ENCODE measurements at places on chromosomes 12 and 14. TPM values are rescaled to one million over a fixed set of nuclear protein-coding genes. Genes with fewer than 3 reads are reported as not detected.

DNA sequence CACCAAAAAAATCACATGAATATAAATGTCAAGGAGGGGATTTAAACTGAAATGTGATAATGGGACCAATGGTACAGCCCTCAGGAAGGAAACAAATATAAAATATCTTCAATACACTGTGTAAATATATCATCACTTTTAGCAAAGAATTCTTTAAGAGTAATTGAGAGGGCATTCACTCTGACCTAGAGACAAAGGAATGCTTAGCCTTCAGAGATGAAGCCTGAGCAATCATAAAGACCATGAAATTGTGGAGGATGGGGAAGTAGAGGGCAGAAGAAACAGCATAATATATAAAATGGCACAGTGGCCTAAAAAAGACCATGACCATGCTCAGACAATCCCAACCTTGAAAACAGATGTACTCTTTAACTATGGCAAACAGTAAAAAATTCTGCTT, 20.4 kb downstream of the YAF2 start:
- no peak for DNase-seq

GRCh38 chr12:82608706-82609105, 78.0 kb upstream of the TMTC2 start:
- DNase-seq = no peak

GRCh38 chr12:127785540-127785939, 481.4 kb upstream of the TMEM132C start:
- DNase-seq = no peak

- no peak for DNase-seq
These were observed 339.6 kb upstream of the TBX3 start for GRCh38 chr12:115023279-115024265.

DNA sequence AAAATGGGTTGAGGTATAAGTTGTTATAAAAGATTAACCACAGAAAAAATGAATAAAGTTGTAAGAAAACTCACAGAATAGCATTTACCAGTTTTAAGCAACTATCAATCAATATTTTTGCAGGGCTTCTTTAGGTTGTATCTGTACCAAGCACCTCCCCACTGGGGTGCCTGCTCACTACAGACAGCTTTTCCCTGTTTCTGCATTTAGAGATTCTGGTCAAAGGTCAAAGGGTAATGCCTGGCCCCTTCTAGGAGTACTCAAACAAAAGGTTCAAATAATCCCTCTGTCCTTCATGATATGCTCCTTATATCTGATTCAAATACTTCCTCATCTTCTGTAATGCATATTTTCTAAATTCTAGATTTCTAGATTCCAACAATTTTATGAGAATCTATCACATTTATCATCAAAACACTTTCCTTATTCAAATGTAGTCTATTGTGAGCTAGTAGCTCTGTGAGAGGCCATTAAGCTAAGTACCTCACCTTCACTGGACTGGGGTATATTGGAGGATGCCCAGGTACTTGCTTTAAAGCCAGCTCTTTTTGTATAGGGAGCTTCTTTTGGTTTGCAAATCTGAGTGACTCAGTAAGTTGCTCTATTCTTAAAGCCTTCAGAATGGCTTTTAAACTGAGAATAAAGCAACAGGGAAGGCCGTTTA, 120.7 kb upstream of the PTPRB start:
- no peak for DNase-seq

DNA sequence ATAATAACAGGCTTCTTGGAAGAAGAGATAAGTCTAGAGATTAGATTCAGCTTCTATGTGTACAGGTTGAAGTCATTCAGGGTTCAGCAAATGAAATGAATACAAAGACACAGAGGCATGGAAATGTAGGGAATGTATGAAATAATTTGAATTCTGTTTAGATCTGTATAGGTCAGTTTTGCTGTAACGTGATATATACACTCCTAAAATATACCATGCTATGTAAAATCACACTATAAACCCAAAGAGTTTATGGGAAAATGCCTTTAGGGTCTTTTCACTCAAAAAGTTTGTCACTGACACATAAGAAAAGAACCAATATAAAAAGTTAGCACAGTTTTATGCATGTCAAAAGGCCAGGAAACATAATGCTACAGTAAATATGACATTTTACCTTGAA, 854.0 kb downstream of the LRFN5 start:
- no peak for DNase-seq

DNA sequence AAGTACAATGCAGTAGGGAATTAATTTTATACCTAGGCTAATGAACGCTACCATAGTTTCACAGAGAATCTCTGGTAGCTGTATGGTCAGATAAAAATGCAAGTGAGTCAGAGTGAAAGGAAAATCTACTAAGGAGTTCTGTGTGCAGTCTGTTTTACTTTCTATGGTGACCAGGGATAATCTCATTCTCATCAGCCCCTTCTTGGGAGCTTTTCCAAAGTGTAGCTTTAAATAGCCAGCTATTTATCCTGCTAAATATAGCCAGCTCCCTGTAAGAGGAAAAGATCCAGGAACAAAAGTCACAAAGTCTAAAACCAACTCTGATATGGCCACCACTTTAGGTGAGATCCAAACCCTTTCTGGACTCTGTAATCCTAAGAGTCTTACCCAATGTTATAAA, 75.5 kb downstream of the TMEM116 start:
- no peak for DNase-seq

GRCh38 chr14:88289234-88289633, 33.8 kb downstream of the KCNK10 start:
- no peak for DNase-seq

- no peak for DNase-seq
These were observed 98.6 kb downstream of the MYF5 start for GRCh38 chr12:80815351-80815750.

DNA sequence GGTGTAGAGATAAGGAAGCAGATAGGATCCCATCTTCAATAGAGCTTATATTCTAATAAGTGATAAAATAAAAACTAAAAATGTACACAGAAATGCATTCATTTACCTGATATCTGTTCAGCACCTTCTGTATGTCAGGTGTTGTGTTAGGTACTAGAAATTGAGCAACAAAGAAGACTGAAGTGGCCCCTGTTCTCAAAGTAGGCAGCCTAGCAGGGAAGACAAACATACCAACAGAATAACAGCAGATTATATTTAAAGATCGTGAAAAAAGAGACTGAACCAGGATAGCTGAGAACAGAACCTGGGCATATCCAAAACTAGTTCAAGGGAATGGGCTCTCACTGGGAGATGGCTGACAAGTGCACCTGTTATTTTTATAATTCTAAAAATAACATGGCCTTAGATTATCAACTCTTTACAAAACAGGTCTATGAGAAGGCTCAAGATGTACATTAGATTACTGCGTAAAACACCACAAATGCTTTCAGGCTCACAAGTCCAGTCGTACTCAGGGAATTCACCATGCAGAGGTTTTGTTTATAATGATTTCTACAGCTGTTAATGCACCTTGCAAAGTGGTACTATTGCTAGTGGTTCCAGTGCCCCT, 16.4 kb downstream of the ANO6 start:
- no peak for DNase-seq

DNA sequence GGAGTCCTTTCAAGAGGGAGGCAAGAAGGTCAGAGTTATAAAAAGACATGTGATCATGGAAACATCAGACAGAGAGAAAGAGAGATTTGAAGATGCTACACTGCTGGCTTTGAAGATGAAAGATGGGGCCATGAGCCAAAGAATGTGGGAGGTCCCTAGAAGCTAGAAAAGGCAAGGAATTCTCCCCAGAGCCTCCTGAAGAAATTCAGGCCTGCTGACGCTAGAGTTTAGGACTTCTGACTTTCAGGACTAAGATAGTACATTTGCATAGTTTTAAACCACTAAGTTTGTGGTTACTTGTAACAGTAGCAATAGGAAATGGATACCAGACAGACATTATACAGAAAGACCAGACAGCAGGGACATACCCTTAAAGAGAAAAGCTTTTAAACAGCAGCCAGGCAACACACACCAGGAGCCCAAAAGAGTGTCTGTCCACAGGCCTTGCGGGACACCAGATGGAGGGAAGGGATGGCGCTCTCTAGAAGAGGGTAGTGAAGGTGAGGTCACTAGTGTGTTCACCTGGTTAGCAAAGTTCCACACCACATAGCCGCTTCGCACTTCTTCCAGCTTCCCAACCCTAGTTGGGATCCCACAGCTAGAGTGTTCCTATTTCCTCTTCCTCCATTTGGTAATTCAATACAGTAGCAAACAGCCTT, 29.7 kb upstream of the CEBPE start:
- DNase-seq = no peak

DNA sequence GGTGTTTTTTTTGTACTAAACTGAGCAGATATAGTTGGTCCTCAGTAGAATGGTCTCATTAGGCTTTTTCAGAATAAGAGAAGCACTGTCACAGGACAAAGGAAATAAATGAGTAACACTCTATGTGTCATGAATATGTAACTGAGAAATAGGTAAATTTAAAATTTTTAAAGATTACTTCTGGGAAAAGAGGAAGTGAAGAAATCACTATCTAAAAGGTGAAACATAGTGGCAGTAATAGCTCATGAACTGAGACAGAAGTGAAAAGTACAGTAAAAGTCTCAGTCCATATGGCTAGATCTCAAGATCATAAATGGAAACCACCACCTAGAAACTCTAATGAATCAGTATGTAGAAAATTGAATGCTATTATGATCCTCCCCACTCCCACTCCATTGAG, 89.3 kb upstream of the TTC7B start:
- no peak for DNase-seq

DNA sequence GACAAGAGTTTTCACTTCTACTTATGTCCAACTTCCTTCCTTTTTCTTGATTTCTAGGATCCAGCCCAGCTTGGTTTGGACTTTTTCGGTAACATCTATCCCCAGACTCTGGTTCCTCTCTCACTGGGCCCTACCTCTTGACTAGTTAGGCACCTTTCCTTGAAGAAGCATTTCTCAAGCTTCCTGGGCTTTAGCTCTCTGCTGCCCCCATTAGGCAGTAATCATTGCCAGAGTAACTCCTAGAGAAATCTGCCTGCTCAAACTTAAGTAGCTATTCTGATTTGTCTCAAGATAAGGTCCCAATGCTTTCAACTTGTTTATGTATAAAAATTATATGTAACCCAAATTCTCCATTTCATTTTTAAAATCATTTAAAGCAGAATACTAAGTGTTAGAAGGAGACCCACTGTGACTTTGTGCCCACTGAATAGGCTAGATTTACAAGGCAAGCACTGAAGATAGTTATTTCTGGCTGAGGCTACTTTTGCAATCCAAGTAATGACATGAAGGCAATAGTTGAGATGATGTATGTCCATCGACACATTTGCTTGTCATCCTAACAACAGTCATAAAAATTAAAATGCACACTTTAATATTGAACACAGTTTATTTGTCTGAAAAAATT, 275.0 kb upstream of the G2E3 start:
- no peak for DNase-seq

- no peak for DNase-seq
These were observed 30.6 kb upstream of the GALNT9 start for GRCh38 chr12:132359971-132360370.

DNA sequence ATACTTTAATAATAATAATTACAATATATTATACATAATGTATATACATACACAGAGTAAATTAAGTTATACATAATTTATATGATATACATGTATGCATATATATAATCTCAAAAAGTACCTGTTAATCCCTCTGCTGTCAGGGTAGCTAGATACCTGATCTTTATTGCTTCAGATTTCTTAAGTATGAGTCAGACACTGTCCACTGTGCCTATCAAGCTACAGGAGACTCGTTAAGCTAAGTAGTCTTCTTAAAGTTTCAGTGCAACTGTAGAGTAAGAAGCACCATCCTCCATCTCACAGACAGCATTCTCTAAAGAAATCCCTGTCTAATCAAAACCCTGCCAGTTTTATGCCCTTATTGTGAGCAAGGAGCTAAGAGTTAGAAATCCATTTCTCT, 428.7 kb downstream of the RERGL start:
- no peak for DNase-seq

DNA sequence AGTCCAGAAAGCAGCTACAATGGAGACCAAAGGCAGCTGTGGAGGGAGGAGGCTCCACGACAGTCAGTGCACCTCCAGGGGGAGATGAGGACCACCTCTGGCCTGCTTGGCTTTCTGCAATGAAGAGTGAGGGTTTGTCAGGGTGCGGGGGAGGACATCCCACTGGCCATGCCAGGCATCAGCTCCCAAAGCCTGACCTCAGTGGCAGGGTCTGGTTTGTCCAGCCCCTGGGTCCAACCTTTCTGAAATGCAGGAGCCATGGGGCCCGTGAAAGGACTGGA, 35.2 kb downstream of the SLC6A12 start:
- no peak for DNase-seq

GRCh38 chr12:68865399-68866164, 57.6 kb downstream of the MDM2 start:
- DNase-seq = no peak

DNA sequence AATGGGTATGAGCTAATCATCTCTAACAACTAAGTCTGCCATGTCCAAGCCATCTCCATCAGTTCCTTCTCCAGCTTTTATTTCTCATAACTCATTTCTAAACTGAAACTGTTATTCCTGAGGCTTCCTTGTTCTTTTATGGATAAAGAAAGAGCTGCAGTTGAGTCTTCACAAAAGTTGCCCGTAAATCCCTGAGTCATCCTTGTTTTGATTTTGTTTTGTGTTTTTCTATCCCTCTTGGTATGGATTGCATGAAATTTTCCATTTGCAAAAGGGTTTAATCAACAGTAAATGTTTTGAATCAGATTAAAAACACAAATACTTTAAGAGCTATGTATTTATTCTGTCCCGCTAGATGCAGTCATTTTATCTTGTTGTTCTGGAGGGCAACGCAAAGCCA, 290.6 kb downstream of the EGLN3 start:
- no peak for DNase-seq

GRCh38 chr14:53532853-53533252, 379.7 kb upstream of the DDHD1 start:
- DNase-seq = no peak

- DNase-seq = no peak
These were observed 184.2 kb upstream of the GZMB start for GRCh38 chr14:24818058-24818822.

GRCh38 chr14:50347521-50347920, 35.4 kb downstream of the DMAC2L start:
- DNase-seq = no peak

- no peak for DNase-seq
These were observed 14.7 kb upstream of the ASIC1 start for GRCh38 chr12:50042693-50043092.

GRCh38 chr12:56202366-56202765, 13.1 kb upstream of the SMARCC2 start:
- no peak for DNase-seq

- no peak for DNase-seq
These were observed 16.4 kb downstream of the FOS start for GRCh38 chr14:75295061-75295461.

RNASE3 gene
- total RNA-seq = not detected

ART4 gene
- not detected for total RNA-seq

CELA1 gene
- total RNA-seq = not detected

GLIPR1L2 gene
- not detected for total RNA-seq

FERMT2 gene
- total RNA-seq = 0.24 TPM

MIP gene
- total RNA-seq = not detected

TRPV4 gene
- not detected for total RNA-seq

GPR68 gene
- 1.4 TPM for total RNA-seq

AKAP5 gene
- total RNA-seq = 4.3 TPM

GSG1 gene
- total RNA-seq = not detected

ST8SIA1 gene
- not detected for total RNA-seq

STYX gene
- 13.1 TPM for total RNA-seq

Measured in activated B cell treated with CpG ODN at 0.5 μM for 24 hours (primary cell).